H9 (cell line): ENCODE measurements at places on chromosomes 7 and 10.

GRCh38 chr7:871900-872537 is 4.3 kb upstream of the GET4 start:
- no peak for DNase-seq

- DNase-seq = no peak
Measured at GRCh38 chr10:103711351-103711994, 143.9 kb downstream of the SH3PXD2A start.

- no peak for DNase-seq
Measured at GRCh38 chr10:74743401-74743800, 83.0 kb upstream of the KAT6B start.

GRCh38 chr7:91993976-91994375 is 53.3 kb downstream of the AKAP9 start:
- DNase-seq = no peak

DNA sequence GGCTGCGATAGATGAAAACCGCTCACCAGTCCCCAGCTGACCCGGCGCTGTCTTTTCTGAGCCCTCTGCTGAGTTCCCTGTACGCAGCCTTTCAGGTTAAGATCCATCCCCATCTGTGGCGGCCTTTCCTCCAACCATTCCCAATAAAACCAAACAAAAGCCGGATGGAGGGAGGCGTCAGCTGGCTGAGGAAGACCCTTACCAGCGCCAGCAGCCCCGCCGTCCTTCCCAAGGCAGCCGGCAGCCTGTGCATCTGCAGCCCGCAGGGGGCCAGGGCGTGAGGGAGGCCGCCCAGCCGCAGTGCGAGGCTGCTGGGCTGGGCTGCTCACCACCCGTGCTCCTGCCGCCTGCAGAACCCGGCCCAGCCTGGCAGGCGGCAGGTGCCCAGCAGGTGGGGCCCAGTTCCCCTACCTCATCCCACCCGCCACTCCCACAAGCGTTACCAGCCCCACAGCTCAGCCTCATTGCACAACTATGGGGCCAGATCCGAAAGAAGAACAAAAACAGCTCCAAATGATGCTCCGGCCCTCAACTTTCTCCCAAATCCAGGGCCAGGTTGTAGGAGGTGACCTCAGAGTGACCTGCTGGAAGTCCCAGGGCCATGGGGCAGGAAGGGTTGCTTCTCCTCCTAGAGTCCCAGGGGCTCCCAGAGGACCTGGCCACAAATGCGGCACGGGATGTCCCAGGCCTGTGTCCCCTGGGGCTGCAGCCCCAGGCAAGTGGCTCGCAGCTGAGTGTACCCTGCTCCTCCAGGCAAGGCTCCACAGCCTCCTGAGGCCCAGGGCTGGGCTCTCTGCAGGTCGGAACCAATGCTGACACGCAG is 23.8 kb downstream of the PAPOLB start:
- DNase-seq = no peak

DNA sequence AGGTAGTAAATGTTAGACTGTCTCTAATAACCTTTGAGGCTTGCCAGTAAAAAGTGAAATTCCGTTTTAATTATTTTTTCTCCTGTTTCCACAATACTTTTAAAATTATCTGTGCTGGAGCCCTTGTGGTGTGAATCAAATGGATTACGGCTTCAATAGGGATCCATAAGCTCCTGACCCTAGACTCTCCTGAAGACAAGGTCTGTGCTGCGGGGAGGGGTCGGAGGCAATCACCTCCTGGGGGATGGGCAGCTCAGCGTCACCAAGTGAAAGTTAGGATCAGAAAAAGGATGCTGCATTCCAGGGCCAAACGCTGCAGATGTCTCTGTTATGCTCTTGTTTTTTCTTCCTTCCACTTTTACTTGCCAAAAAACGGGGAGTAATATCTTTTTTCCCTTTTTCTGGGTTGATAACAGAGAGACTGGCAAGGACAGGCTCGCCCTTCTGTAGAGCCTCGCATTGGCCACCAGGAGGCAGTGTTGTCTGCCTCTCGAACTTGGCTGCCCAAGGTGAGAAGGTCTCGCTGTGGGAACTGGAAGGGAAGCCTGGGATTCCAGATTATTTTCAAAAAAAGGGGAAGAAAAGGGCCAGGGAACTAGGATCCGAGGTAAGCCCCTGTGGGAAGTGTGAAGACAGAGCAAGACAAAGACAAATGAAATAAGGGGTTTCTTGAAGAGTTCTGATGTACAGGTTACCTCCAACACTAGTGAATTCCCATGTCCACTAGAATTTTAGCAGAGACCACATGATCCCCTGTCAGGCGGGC is 621.9 kb downstream of the ACTR3B start:
- DNase-seq = peak; percentile 65
